Thoracic aorta (tissue), 2 donors: ENCODE measurements at places on chromosomes 7 and 10. TPM values are rescaled to one million over a fixed set of nuclear protein-coding genes. Genes with fewer than 3 reads are reported as not detected.

DNA sequence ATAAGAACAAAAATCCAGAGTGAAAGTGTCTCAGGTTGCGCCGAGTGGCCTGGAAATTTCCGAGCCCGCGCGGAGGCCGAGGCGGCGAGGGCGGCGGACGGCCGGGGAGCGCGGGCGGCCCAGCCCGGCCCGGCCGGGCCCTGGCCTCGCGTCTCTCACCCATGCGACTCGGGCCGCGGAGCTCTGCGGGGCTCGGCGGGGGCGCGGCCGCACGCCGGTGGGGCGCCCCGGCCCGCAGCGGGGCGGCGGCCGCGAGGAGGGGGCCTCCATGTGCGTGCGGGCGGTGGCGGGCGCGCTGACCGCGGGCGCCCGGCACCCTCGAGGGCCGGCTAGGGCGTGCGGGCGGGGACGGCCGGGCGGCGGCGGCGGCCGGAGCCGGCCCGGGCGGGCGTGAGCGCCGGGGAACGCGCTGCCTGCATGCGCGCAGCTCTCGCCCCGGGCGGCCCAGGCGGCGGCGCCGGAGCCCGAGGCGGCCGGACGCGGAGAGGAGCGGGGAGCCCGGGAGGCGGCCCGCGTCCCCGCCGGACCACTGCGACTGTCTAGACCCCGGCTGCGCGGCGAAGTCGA, 302 bp upstream of the EN2 start:
- DNase-seq = no peak

Gene MRPS24
- 50.6 TPM for total RNA-seq

GRCh38 chr10:36872702-36873393, 252.6 kb upstream of the ANKRD30A start:
- DNase-seq = no peak

DNA sequence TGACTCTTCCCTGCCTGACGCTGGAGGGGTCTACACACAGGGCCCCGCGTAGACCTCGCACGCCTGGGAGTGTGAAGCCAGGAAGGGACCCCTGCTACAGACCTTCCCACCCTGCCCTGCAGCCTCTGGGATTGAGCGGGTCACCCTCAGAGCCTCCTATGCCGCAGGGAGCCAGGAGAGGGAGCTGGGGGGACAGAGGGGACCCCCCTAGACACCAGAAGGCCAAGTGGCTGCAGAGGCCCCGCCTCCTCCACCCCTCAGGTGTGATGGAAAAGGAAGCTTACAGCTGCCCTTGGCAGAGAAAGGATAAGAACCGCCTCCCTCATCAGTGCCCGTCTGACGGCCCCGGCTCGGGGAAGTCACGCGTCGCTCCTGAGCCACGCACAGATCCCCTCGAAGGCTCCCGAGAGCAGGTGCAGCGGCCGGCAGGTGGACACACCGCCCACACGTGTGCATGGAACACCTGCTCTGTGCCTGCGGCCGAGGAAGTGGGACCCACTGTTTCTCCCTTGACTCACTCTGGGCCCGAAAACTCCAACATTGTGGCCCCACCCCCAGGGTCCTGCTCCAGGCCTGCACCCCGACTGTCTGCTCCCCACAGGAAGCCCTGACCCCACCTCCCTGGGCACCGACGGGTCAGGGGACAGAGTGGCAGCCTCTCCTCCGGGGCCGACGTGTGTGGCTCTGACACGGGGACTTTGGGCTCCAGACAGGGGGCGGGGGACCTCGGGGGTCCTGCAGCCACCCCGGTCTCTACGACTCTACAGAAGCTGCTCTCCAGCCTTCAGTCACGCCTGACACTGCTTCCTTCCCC, 73.3 kb downstream of the MICALL2 start:
- DNase-seq = no peak
